ENCODE measurements at places on chromosomes 2 and 18. TPM values are rescaled to one million over a fixed set of nuclear protein-coding genes. Genes with fewer than 3 reads are reported as not detected.

The ANKRD30B gene
- not detected for total RNA-seq

- no peak for DNase-seq
These were observed 26.7 kb upstream of the ALLC start for GRCh38 chr2:3631161-3631850.

DNA sequence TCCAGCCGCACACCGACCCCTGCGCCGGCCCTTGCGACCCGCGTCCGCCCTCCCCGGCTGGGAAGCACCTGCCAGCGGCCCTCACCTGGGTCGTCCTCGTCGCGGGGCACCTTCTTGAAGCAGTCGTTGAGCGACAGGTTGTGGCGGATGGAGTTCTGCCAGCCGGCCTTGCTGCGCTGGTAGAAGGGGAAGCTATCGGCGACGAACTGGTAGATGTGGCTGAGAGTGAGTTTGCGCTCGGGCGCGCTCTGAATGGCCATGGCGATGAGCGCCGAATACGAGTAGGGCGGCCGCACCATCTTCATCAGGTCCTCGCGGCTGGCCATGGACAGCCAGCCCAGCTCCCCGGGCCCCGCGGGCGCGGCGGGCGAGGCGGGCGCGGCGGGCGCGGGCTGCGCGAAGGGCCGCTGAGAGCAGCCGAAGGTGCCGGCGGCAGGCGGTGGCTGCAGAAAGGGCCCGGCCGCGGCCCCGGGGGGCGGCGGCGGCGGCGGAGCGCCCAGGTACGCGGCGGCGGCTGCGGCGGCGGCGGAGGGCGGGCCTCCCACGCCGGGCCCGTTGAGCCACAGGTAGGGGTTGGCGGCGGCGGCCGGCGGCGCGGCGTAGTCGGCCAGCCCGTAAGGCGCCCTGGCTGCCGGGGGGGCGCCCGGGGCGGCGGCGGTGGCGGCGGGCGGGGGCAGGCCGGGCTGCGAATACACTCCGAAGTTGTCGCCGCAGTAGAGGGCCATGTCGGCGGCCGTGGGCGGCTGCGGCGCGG lies 505 bp downstream of the FOXI3 start:
- DNase-seq: no peak

- no peak for DNase-seq
These were observed 1079.8 kb upstream of the ZEB2 start for GRCh38 chr2:145599756-145600155.

The MCEE gene
- total RNA-seq: 23.2 TPM

DNA sequence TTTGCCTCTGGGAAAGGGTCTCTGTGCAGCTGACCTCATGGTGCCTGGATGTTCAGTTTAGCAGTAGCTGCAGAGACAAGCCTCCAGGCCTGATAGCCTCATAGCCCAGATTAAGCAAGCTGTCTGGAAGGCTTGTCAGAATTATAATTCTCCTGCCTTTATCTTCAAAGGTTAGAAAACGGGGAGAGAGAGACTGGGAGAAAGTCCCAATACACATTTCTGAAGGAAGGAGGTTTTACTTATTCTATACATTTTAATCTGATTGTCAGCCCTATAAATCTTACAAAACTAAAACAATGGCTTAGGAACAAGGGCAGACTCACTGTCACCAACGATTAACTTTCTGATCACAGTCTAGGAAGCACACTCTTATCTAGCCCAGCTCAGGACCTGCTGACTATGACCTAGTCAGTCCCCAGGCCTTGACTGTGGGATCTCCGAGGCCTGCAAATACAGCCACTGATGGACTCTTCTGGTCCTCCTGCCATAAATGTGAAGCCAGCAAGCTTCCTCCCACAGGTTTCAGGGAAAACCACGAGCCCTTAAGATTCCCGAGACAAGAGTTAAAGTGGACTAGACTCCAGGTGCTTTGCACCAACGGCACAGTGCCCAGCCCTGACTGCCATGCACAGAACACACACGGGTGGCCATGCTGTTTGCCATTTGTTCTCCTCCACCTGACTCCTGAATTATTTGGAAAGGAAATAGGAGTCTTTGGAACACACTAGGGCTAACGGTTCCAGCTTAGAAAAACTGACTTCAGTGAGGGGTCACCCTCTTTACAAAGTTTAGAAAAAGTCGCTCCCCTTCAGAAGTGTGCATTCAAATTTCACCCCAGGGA lies 111.4 kb upstream of the SMAD7 start:
- no peak for DNase-seq

DNA sequence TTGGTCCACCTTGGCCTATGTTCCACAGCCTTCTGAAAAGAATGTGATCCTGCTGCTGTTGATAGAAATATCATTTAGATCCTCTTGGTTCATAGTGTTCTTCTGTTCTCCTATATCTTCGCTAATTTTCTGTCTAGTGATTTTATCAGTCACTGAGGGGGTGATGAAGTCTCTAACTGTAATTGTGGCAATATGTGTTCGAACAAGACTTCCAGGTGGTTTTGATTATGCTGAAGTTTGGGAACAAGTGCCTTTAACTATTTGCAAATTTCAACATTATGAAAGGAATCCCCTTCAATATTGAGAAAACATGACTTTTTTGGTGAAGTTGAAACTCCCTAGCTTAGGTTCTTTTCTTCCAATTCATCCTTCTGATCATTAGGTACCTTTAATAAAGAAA lies 140.4 kb downstream of the MTX2 start:
- no peak for DNase-seq

DNA sequence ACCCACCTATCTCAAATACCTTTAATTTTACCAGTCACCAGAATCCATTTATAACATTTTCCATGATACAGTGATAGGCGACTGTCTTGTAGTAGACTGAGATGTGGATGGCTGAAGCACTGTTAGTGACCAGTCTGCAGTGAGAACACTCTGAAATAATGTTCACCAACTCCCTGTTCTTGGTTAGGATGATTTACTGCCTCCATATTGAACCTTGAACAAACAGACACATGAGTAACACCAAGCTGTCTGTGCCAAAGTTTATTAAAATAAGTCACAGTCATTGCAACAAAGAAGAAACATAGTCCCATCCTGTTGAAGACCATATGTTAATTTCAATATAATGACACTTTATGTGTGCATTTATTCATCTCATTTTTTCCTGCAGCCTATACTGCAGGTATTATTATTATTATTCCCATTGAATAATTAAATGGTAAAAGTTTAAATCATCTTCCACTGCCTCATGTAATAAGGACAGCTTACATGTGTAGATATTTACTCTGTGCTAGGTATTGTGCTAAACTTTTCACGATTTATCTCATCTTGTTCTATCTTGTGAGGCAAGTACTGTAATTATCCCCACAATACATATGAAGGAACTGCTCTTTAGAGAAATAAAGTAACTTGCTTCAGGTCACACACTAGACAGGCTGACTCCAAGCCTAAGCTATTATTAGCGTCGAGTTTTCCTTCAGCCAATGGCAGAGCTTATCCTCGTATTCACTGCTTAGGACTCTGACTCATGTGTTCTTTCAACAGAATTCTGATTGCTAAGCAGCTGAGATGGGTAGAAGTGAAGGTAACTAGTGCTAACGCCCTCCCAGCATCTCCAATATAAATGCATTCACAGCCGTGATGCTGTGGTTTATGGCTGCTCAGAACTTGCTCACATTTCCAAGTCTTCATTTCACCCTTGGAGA lies 62.5 kb downstream of the ONECUT2 start:
- DNase-seq: no peak

The TBR1 gene
- total RNA-seq: not detected

GRCh38 chr2:104938231-104938941 lies 84.5 kb downstream of the POU3F3 start:
- no peak for DNase-seq

The EMX1 gene
- total RNA-seq: 2.0 TPM

The ATP6V1B1 gene
- total RNA-seq: not detected

The HAAO gene
- total RNA-seq: 17.8 TPM

- DNase-seq: no peak
These were observed 501.7 kb upstream of the TCF4 start for GRCh38 chr18:56089612-56090258.

The DSC2 gene
- 141 TPM for total RNA-seq

- DNase-seq: no peak
These were observed 300.4 kb upstream of the TNP1 start for GRCh38 chr2:217160103-217160743.

- DNase-seq: no peak
These were observed 42.6 kb downstream of the TTR start for GRCh38 chr18:31634331-31634713.

GRCh38 chr2:234345921-234346320 lies 151.0 kb downstream of the ARL4C start:
- no peak for DNase-seq

The PAIP2B gene
- 8.0 TPM for total RNA-seq

- DNase-seq: no peak
These were observed 420.6 kb upstream of the UBE2E3 start for GRCh38 chr2:180559771-180560170.

The CROCC2 gene
- 0.05 TPM for total RNA-seq

GRCh38 chr2:194556629-194557028 lies 1100.4 kb upstream of the SLC39A10 start:
- no peak for DNase-seq

DNA sequence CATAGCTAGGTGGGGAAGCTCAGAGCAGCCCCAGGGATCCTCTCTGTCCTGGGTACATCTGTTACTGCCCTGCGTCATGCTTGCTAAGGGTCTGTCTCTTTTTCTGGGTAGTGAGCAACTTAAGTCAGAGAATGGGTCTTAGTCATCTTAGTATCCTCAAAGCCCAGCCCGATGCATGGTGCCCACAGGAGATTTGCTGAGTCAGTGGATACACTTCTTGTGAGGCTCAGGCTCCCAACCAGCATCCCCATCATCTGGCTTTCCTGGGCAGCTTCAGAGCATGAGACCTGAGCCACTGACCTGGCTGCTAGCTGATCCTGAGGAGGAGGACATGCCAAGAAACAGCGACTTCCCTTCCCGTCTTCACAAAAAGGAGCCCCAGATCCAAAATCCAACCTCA lies 10.0 kb downstream of the FOXI3 start:
- DNase-seq: no peak

GRCh38 chr2:98072442-98072841 lies 14.5 kb upstream of the VWA3B start:
- DNase-seq: no peak

DNA sequence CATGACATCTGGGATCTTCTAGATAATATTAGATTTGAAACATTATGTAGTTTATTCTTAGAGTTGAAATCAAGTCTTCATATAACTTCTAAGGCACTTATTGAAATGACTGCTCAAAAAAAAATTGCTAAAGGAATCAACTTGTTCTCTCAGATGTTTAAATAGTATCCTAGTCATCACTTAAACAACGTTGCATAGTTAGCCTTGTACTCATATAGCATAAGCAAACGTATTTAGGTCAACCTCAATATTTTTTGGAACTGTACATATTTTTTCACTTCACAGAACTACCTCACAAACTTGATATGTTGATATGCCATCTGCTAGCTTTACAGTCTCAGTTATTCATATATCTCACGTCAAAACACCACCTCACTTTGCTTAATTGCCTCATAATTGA lies 47.1 kb upstream of the CREB1 start:
- DNase-seq: no peak

DNA sequence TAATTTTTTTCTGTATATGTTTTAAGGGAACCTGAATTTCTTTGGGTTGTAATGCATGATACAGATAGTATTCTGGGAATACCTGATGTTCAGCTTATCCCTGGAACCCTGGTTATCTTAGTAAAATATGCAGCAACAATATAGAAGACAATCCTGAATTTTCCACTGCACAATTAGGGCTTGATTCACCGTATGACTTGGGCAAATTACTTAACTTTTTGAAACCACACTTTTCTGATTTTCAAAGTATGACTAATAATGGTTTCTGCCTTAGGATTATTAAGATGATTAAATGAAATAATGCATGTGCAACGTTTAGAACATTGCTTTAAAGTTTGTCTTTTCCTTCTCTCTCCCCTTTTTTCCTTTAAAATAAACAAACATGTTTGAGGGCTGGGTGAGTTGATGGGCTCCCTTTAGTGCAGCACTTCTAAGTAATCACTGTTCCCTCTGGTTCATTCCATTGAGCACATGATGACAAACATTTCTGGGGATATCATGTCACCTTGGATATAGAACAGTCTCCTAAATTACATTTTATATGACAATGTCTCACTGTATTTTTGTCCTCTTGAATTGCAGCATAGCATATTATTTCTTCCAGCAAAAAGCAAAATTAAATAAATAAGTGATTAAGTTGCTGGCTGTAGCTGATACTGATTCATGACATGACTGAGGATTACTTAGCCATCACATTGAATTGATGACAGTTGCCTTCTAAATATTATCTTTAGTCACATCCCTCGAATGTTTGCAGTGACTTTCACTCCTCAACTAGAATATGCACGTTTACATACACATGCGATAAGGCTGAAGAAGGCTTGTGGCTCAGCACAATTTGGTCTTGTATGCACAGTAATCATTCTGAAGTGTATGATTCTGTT lies 254.5 kb downstream of the NEDD4L start:
- no peak for DNase-seq

- DNase-seq: no peak
These were observed 68.6 kb downstream of the DHRS9 start for GRCh38 chr2:169137924-169138323.

The KCNS3 gene
- 10.7 TPM for total RNA-seq

- DNase-seq: peak; percentile 87
These were observed 7.6 kb downstream of the ZFP36L2 start for GRCh38 chr2:43218702-43219382.

- DNase-seq: peak; percentile 42
These were observed 124.9 kb downstream of the RDH14 start for GRCh38 chr2:18435426-18436037.

All from colonic mucosa (tissue), 4 donors.